ENCODE measurements at places on chromosomes 1 and 21.

GRCh38 chr1:71252900-71253299 is 172.1 kb upstream of the ZRANB2 start:
- DNase-seq = no peak

DNA sequence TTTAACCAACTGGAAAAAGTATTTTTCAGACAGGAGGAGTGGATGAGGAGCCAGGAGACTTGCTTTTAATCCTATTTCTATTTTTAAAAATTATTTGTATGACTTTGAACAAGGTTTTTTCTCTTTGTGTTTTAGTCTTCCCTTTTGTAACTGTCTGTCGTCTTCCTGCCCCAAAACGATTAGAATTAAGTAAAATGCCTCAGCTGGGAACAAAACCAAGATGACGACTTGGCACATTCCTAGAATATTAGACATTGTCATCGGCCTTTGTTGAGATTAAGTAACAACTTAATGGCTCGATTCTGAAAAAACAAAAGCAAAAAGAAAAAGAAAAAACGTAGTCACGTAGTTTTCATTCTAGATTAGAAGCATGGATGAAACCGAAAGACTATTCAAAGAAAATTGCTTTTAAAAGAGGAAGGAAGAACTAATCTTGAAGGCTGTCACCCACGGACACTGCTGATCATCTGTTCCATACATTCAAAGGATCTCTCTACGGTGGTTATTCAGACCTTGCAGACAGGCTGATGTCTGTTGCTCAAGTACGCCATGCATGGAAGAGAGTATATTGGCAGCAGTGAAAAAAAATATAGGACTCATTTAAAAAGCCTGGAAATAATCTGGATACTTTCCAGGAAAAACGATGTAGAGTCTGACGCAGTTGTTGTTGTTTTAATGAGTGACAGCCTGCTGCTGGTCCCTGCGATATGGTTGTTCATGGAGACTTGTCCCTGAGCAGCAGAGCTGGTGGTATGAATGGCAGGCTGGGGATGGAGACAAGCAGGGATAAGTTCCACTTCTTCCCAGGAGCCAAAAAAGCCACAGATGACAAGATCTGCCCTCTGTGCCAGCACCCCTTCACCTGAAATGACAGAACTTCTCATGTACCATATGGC is 16.8 kb downstream of the GNG4 start:
- no peak for DNase-seq

- no peak for DNase-seq
Measured at GRCh38 chr1:169570172-169570574, 16.1 kb downstream of the F5 start.

- no peak for DNase-seq
Measured at GRCh38 chr1:22132517-22133235, 10.2 kb downstream of the WNT4 start.

DNA sequence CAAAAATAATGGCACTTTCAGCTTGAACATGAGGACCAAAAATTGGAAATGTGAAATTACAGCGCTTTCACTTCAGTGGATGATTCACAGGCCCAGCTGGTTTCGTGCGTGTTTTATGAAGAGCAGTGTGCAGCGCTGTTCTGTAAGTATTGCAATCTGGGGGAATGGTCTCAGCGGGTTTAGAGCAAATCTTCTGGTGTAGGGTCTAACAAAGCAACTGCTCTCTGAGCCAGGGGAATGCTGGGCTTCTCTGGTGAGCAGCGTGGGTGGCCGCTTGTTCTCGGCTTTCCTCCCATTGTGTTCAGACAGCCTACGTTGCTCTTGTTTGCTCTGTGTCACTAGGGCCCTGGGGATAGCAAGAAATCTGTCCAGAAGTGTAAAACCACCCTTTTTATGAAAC is 42.4 kb upstream of the GADD45A start:
- DNase-seq = no peak

DNA sequence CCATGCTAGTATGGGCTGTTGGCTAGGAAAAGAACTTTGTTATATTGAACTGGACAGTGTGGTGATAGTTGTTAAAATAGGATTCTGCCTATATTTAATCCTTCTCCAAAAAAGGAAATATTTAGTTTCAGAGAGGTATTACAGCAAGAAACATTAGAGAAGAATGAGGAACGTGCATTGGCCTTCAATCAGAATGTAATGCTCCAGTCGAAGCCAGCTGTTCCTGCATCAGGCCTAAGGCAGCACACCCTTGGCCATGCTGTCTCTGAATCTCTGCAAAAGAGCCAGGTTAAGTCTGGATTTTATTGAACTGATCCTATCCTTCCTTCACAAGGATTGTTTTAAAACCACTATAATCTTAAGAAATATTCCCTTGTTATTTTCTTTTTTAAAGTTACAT is 35.3 kb upstream of the RALGPS2 start:
- DNase-seq = no peak

GRCh38 chr1:5575396-5575940 is 416.8 kb downstream of the NPHP4 start:
- no peak for DNase-seq

DNA sequence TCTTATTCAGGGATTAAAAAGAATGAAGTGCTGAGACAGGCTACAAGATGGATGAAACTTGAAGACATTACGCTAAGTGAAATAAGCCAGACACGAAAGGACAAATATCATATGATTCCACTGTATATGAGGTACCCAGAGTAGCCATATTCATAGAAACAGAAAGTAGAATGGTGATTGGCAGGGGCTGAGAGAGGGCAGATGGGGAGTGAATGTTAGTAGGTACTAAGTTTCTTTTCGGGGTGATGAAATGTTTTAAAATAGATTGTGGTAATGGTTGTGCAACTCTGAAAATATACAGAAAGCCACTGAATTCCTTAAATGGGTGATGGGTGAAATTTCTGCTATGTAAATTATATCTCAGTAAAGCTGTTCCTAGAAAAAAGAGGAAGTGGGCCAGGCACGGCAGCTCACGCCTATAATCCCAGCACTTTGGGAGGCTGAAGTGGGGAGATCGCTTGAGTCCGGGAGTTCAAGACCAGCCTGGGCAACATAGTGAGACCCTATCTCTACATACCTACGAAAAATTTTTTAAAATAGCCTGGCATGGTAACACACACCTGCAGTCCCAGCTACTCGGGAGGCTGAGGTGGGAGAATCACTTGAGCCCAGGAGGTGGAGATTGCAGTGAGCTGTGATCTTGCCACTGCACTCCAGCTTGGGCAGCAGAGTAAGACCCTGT is 15.9 kb downstream of the SLC27A3 start:
- peak; percentile 38 for DNase-seq

- DNase-seq = no peak
Measured at GRCh38 chr1:190328871-190329270, 148.8 kb downstream of the BRINP3 start.

GRCh38 chr1:165169729-165170128 is 186.8 kb downstream of the LMX1A start:
- no peak for DNase-seq

GRCh38 chr1:245615001-245615400 is 460.2 kb downstream of the KIF26B start:
- no peak for DNase-seq

- DNase-seq = no peak
Measured at GRCh38 chr1:108082738-108083562, 117.2 kb downstream of the SLC25A24 start.

GRCh38 chr21:44944596-44944995 is 4.8 kb downstream of the SLX9 start:
- DNase-seq = no peak

GRCh38 chr1:26822737-26823395 is 3.6 kb upstream of the ZDHHC18 start:
- no peak for DNase-seq

GRCh38 chr1:81446000-81446669 is 354.6 kb upstream of the ADGRL2 start:
- DNase-seq = no peak

GRCh38 chr1:228066891-228067654 is 15.4 kb upstream of the ARF1 start:
- no peak for DNase-seq

DNA sequence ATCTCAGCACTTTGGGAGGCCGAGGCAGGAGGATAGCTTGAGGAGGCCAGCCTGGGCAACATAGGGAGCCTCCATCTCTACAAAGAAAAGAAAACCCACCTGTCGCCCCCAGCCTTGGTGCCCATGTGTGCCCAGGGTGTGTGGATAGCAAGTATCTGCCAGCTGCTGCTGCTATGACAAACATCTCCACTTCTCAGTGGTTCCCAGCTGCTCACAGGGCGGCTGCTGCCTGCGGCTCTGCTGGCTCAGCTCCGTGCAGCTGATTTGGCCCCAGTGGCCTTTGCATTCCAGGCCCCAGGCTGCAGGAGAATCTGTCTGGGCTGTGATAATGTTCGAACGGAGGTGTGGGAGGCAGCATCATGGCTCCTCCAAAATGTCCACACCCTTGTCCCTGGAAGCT is 10.6 kb upstream of the TTC34 start:
- no peak for DNase-seq

GRCh38 chr1:118264343-118264742 is 79.3 kb upstream of the SPAG17 start:
- no peak for DNase-seq

Measured in CD4-positive, alpha-beta T cell treated with Interleukin-4 for 4 hours (primary cell).